Daoy (cell line): ENCODE measurements at places on chromosomes 11 and 22. TPM values are rescaled to one million over a fixed set of nuclear protein-coding genes. Genes with fewer than 3 reads are reported as not detected.

DNA sequence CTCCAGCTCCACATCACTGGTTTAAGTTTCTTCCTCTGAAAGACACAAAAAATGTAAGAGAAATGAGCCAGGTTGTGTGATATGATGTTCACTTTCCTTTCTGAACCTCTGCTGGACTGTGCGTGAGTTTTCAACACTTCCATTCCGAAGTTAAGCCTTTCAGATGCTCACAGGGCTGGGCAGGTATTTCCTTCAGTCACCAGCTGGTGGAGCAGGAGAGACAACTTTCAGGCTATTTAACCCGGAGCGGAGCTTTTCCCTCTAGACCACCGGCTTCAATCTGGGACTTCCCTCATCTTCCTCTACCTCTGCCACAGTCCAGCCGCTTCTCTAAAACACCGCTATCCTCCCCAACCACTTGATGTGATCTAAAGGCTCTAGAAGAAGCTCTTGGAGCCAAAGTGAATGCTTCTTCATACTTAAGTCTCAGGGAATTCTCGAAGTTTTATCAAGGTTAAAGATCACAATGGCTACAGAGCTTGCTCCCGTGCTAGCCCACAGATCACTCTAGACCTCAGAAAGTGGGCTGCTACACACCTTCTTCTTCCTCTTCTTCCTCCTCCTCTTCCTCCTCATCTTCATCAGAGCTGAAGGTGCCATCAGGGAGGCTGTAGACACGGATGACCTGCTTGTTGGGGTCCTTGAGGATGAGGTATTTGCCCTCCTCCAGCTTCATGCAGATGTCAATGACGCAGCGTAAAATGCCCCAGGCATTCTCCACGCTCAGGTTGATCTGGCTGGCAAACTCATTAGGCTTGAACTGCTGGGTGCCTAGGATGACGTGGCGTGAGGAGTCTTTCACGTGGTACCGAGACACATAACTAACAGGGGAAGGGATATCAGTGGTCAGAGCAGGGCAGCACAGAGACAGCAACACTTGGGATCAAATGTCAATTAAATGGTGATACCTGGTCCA is 4.4 kb upstream of the FOXRED2 start:
- DNase-seq = peak; percentile 56

DNA sequence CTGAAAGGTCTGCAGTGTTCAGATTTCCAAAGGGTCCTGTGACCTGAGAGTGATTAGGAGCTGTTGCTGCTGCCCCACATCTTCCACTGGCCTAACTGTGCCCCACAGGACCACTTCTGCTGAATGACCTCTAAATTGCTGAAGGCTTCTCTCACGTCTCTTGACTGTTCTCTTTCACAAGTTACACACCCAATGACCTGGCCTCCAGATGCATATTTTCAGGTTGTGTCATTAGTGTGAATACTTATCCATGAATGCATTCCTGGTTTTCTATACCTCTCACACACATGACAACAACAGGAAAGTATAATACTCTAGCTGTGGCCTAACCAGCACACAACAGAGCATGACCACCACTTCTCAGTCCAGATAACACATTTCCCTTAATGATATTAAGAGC is 15.4 kb downstream of the PRR14L start:
- peak; percentile 28 for DNase-seq

DNA sequence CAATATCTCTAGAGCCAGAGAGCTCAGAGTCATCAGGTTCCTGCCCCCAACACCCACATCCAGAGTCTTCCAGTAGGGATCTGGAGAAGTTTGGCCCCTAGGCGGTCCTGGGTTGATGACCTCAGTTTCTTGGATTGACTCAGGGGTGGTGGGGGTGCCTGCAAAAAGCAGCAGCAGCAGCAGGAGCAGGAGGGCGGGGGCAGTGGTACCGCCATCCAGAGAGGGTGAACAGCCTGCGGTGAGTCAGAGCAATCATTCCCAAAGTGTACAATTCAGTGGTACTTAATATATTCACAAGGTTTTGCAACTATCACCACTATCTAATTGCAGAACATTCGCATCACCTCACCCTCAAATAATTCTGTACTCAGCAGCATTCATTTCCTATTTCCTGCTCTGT is 9.9 kb upstream of the SEC14L3 start:
- DNase-seq = peak; percentile 69

DNA sequence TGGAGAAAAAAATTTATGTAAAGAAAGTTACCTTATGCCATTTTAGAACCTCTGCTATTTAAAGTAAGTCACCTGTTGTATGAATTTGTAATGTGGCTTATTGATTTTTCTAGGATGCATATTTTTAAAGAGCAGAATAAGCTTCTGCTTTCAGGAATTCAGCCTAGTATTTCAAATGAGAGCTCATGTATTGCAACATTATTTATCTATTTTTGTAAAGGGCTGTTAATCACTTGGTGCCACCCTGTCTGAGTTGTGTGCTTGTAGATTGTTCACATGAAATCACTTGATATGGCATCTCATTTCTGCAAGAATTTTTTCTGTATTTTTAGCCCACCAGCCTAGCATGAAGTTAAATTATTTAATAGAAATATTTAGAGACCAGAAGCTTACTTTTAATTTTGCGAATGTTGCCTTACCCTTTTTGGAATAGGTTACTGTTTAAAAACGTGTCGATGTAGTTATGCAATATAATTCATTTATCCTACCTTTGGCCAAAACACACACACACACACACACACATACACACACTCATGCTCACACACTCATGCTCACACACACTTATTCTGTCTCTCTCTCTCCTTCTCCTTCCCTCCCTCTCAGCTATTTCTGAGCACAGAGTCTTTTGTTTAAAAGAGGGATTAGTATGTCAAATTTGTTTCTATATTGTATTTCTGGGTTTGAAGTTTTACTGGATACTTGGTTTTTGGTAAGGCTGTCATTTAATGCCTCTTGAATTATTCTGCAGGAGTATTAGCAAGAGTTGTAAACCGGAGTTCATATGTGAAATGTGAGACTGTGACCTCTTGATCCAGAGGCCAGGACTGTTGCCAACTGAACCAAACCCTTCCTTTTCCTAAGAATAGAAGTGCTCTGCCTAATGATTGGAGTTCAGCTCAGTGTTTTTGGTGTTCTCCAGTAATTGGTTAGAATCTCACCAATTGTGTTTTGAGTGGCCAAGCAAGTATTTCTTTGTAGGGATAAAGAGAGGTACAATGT is 34.4 kb downstream of the YAP1 start:
- DNase-seq = no peak

- DNase-seq = no peak
These were observed 5.1 kb upstream of the KLHL35 start for GRCh38 chr11:75437966-75438659.

SCGB1A1 gene
- not detected in 2 replicates for total RNA-seq

- no peak for DNase-seq
These were observed 7.0 kb downstream of the RPS3 start for GRCh38 chr11:75406338-75406777.
